ENCODE measurements at places on chromosomes 12 and 14.

- DNase-seq, result no peak
Observed at GRCh38 chr12:24415934-24416333, 466.5 kb upstream of the SOX5 start.

DNA sequence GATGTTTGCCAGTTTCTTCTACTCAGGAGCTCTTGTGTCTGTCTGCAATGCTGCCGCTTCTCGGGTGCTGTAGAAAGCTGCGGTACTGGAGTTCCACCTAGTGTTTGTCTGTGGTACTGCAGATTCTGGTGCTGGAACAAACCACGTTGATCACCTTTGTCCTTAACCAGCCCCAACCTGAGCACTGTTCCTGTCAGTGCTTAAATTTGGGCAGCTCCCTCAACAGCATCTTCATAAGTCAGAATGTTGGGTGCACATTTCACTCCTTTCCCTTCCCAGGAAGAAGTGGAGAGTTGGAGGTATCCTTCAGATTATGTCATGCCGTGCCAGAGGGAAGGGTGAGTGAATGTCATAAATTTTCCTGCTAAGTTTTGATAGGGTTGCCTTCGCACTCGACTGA, 48.7 kb upstream of the LALBA start:
- DNase-seq, result peak; percentile 64

- DNase-seq, result no peak
Observed at GRCh38 chr12:132475304-132476037, 14.5 kb upstream of the FBRSL1 start.

DNA sequence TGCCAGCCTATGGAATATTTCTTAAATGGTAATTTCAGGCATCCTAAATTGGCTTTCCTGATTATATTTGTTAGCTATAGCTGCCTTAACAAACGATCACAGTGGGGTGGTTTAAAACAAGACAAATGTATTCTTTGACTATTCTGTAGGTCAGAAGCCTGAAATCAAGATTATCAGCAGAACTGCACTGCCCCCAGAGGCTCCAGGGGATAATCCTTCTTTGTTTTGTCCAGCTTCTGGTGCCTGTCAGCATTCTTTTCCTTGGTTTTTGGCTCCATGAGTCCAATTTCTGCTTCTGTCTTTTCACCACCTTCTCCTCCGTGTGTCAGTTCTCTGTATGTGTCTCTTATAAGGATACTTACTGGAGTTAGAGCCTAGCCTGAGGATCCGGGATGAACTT, 1282.2 kb upstream of the USP15 start:
- DNase-seq, result no peak

DNA sequence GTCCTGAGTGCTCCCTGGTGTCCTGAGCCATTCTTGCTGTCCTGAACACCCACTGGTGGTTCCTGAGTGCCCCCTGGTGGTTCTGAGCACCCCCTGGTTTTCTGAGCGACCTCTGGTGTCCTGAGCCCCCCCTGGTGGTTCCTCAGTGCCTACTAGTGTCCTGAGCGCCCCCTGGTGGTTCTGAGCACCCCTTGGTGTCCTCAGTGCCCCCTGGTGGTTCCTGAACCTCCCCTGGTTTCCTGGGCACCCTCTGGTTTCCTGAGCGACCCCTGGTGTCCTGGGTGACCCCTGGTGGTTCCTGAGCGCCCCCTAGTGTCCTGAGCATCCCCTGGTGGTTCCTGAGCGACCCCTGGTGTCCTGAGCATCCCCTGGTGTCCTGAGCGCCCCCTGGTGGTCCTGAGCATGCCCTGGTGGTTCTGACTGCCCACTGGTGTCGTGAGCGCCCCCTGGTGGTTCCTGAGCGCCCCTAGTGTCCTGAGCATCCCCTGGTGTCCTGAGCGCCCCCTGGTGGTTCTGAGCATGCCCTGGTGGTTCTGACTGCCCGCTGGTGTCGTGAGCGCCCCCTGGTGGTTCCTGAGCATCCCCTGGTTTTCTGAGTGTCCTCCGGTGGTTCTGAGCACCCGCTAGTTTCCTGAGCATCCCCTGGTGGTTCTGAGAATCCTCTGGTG, 473.1 kb downstream of the TMEM121 start:
- DNase-seq, result peak; percentile 86

GRCh38 chr12:56122637-56123036, 4.6 kb downstream of the ZC3H10 start:
- DNase-seq, result no peak

- DNase-seq, result peak; percentile 25
Observed at GRCh38 chr12:101793401-101793800, 37.4 kb downstream of the GNPTAB start.

- DNase-seq, result no peak
Observed at GRCh38 chr14:103067231-103067954, 10.0 kb upstream of the CDC42BPB start.

DNA sequence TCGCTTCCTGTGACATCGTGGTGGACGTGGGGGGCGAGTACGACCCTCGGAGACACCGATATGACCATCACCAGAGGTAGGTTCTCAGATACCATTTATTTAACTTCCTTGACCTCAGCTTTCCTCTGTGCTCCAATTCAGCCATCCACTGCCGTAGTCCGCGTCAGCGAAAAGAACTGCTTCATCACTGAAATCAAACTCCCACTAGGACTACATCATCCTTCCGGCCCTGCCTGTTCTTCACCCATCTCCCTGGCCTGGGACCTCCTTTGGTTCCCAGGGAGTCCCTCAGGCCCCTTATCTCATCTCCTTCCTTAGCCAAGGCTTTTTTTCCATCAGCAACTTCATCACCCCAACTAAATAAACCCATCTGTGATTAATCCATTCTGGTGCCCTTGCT, 692 bp downstream of the MYG1 start:
- no peak for DNase-seq

- DNase-seq, result no peak
Observed at GRCh38 chr14:100426314-100426713, 103.2 kb downstream of the SLC25A47 start.

GRCh38 chr14:61385002-61385685, 63.8 kb downstream of the PRKCH start:
- DNase-seq, result peak; percentile 69

GRCh38 chr14:65156568-65157366, 54.5 kb upstream of the MAX start:
- DNase-seq, result no peak

DNA sequence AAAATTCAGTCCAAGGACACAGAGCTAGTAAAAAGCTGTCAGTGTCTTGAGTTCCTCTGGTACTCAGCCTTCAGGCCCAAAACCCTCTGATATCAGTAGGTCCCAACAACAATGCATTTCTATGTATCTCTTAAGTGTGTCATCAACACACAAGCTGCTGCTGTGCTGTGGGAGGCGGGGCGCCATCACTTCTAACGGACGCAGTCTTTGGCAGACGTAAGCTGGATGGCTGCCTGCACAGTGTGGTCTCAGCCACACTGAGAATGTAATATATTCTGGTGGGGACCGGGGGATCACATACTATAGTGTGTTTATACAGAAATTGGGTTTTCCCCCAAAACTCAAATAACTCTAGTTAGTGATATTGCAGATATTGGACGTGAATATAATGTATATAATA, 123.9 kb downstream of the SUDS3 start:
- DNase-seq, result no peak

DNA sequence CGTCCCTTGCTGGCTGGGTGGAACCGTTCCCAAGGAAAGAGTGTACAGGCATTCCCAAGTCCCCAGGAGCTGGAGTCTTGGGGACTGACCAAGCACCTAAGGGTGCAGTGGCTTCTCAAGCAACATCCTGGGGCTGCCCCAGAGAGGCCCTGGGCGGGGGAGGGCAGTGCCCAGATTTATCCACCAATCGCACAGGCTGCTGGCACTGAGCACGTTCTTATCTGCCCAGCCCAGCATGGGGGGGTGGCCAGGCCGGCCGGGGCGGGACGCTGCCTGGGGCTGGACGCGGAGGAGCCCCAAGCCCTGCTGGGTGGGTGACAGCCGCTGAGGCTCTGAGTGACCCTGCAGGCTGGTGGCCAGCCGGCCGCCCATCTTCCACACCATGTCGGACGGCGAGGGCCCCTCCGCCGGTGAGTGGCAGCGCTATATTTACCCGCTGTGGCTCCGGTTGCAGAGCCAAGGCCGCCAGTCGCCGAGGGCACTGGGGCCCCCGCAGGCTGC, 53.4 kb downstream of the CYP46A1 start:
- DNase-seq, result no peak

DNA sequence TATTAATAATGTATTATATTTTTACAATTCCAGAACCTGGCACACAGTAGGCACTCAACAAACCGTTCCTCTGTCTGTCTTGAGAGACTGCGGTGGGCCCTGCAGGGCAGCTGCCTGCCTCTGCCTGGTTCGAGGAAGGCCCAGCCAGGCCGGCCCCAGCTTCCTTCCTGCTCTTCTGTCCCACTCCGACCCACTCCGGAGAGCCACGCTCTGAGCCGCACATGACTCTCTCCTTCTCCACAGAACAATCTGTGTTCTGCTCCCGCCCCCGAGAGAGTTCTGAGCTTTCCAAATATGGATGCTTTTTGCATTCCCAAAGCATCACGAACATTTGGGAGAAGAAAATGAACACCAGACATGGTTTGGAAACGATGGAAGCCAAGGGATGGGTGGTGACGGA, 57.3 kb downstream of the TTC7B start:
- no peak for DNase-seq

DNA sequence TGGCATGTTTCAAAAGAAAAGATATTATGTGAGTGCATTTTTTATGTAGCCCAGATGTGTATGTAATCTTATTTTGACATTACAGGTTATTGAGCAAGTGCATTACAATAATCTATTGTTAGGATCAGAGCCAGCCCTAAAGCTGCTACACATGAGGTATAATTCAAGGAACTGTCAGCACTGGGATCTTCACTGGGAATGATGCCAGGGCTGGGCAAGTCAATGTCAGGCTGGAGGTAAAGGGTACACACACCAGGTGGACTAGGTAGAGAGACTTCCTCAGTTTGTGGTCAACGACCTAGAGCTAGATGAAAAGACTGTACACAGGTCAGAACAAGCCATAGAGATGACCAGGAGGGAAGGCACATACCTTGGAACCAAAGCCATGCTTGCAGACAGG, 15.4 kb downstream of the TRIM9 start:
- DNase-seq, result no peak

GRCh38 chr12:124321556-124322270, 26.8 kb downstream of the RFLNA start:
- DNase-seq, result no peak

DNA sequence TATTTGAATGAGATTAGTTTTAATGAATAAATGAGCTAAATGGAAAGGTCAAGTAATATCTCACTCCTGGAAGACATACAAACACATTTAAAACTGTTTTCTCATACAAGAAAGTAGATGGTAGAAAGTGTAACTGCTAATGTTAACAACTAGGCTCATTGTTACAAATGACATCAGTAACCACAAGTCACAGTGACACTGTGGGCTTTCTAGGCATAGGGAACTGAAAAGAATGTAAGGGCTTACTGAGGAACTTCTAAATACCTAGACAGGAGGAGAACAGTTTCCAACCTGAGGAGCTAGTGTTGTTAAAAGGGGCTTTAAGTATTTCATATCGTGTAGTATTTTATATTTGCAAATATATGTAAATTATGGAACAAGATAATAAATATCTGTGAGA, 17.5 kb upstream of the ERGIC2 start:
- no peak for DNase-seq

DNA sequence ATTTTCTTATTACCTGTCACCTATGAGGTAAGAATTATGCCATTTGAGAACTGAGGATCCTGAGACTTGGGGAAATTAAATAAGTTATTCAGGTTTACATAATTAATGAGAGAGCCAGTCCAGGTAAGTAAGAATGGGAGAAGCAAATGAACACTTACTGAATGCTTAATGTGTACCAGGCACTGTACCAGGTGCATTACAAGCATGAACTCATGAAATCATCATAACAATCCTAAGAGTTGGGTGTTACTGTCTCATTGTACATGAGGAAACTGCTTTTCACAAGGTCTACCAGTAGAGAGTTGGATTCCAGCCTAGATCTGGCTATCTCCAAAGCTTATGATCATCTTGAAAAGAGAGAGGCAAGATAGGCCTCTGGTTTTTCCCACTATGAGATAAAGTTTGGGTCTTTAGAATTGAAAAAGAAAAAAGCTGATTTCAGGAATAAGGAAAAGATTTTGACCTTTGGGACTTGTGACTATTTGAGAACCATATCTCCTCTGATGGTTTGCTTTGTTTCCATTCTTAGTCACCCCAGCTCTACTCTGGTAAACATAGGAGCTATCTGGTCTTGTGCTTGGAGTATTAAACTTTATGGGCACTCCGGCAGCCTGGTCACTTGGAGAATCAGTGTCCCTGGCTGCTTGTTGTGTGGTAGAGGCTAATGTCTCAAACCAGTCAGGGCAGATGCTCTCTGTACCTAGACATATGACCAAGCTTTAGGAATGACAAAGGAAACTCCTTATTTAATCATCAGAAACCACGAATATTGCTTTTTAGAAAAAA, 48.0 kb downstream of the PTHLH start:
- no peak for DNase-seq

- no peak for DNase-seq
Observed at GRCh38 chr14:96091941-96092411, 52.8 kb downstream of the C14orf132 start.

- DNase-seq, result peak; percentile 40
Observed at GRCh38 chr14:100587086-100587762, at the start of gene BEGAIN. TSS of gene BEGAIN (minus strand) at chr14:100587417. CDS start at chr14:100587290, 127 bp downstream.

- DNase-seq, result no peak
Observed at GRCh38 chr12:117607778-117608177, 246.4 kb upstream of the NOS1 start.

DNA sequence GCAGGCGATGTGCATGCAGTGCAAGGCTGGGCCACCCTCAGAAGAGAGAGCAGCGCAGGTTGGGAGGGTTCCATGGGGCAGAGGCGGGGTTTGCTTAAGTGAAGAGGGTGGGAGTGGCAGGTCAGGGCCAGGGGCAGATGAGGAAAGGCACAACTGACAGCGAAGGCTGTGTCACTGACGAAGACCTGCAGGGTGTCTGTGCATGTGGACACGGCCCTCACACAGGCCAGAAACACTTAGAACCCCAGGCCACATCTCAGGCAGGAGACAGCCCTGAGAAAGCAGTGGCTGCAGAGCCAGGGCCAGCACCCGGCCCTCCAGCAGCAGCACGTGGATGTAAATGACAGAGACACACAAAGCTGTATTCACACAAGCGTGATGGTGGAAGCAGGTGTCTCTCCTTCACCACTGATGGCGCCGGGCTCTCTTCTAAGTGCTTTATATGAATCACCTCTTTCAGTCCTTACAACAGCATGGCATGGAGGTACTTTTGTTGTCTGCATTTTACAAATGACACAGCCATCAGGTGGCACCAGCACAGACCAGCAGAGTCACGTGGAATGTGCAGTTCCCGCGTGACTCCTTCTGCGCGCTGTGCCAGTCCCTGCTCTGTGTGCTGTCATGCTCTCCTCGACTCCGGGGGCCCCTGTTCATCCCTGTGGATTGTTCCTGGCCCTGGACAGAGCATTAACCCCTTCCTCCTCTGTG, 54.6 kb downstream of the TSPAN11 start:
- no peak for DNase-seq

GRCh38 chr14:36944307-36945010, 227.9 kb downstream of the SLC25A21 start:
- DNase-seq, result no peak

- DNase-seq, result no peak
Observed at GRCh38 chr12:73226593-73226992, 954.4 kb downstream of the TRHDE start.

Measured in T-helper 2 cell treated with Interferon-gamma antibody and Interleukin-4, amounts not matched to agents 5 μg/mL and 100 μg/mL, for 36 hours (primary cell).